ENCODE measurements at places on chromosomes 1 and 21. TPM values are rescaled to one million over a fixed set of nuclear protein-coding genes. Genes with fewer than 3 reads are reported as not detected.

NHLH2 gene
- total RNA-seq: not detected

KHDRBS1 gene
- 53.8 TPM for total RNA-seq

CYP4B1 gene
- not detected for total RNA-seq

CYP4A11 gene
- total RNA-seq: not detected

PGLYRP3 gene
- not detected for total RNA-seq

MROH7 gene
- total RNA-seq: 0.27 TPM

FAM177B gene
- total RNA-seq: not detected

PDZK1 gene
- not detected for total RNA-seq

DNM3 gene
- 2.0 TPM for total RNA-seq

C1orf185 gene
- total RNA-seq: not detected

ANKRD65 gene
- total RNA-seq: 2.4 TPM

INTS11 gene
- total RNA-seq: 53.1 TPM

RCC1 gene
- 101 TPM for total RNA-seq

AZIN2 gene
- total RNA-seq: 8.1 TPM

ABCA4 gene
- total RNA-seq: 0.09 TPM

FCGR2B gene
- not detected for total RNA-seq

CLCA4 gene
- not detected for total RNA-seq

HES2 gene
- total RNA-seq: 0.09 TPM

DSCAM gene
- total RNA-seq: not detected

AJAP1 gene
- 0.57 TPM for total RNA-seq

CD5L gene
- not detected for total RNA-seq

PNRC2 gene
- total RNA-seq: 134 TPM

ACTL8 gene
- not detected for total RNA-seq

ACAP3 gene
- 106 TPM for total RNA-seq

CTTNBP2NL gene
- total RNA-seq: 24.4 TPM

TSSK3 gene
- total RNA-seq: 2.3 TPM

IL10 gene
- not detected for total RNA-seq

TMEM183A gene
- 118 TPM for total RNA-seq

KIF2C gene
- 1.1 TPM for total RNA-seq

CIART gene
- total RNA-seq: 9.8 TPM

IGSF21 gene
- total RNA-seq: not detected

OXCT2 gene
- 0.99 TPM for total RNA-seq

KRTAP19-8 gene
- not detected for total RNA-seq

S100A9 gene
- not detected for total RNA-seq

WNT9A gene
- total RNA-seq: 0.99 TPM

RCSD1 gene
- 0.57 TPM for total RNA-seq

ADAMTS1 gene
- total RNA-seq: 284 TPM

SPRR2G gene
- total RNA-seq: not detected

ELK4 gene
- 18.4 TPM for total RNA-seq

NUCKS1 gene
- 253 TPM for total RNA-seq

CSF3R gene
- not detected for total RNA-seq

RAB3B gene
- 63.4 TPM for total RNA-seq

NCAM2 gene
- 5.9 TPM for total RNA-seq

ELAPOR1 gene
- total RNA-seq: 0.45 TPM

NMNAT2 gene
- 0.49 TPM for total RNA-seq

CD84 gene
- total RNA-seq: not detected

OVAAL gene
- total RNA-seq: not detected

TNFSF4 gene
- 0.49 TPM for total RNA-seq

HFM1 gene
- 0.49 TPM for total RNA-seq

ACOT11 gene
- total RNA-seq: 3.9 TPM

AKR1A1 gene
- total RNA-seq: 128 TPM

TSPEAR gene
- 0.08 TPM for total RNA-seq

ZBTB17 gene
- 13.8 TPM for total RNA-seq

TBX19 gene
- not detected for total RNA-seq

KANK4 gene
- 0.09 TPM for total RNA-seq

F3 gene
- total RNA-seq: 24.0 TPM
